ENCODE measurements at places on chromosomes 7 and 10.

DNA sequence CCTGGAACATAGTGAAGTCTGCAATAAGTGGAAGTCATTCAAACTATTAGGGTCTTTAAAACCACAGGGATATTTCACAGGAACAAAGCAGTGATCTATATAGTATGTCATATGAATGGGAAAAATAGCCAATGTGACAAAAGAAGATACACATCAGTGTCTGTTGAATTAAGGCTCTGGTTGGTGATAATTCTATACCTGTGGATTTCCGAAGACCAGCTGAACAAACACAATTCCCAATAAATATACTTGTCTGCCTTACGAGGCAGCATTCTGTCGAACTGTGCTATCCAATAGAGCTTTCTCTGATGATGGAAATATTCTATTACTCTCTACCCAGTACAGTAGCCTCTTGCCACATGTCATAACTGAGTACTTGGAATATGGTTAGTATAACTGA lies 55.9 kb upstream of the CAV2 start:
- DNase-seq = no peak

GRCh38 chr10:86413046-86413728 lies 46.6 kb upstream of the GRID1 start:
- no peak for DNase-seq

- no peak for DNase-seq
Observed at GRCh38 chr10:63007112-63007511, 126.0 kb upstream of the NRBF2 start.

- no peak for DNase-seq
Observed at GRCh38 chr7:42236266-42236975, 588 bp downstream of the GLI3 start.

DNA sequence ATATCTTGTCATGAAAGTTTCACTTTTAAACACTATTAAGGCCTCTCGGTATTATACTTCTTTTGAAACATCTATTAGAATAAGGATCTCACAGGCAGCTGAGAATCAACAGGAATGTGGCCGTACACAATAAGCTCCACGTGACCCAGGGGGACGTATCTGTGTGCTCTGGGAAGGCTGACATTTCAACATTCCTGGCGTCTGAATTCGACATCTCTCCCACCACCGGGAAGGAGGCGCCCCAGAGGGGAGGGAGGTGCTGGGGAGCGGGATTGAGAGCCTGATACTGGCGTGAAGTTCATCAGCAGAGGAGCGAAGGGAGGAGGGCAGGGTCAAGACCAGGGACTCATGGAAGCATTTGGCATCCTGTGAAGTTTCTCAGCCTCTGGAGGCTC lies 401.3 kb downstream of the DNAJB6 start:
- DNase-seq = no peak

DNA sequence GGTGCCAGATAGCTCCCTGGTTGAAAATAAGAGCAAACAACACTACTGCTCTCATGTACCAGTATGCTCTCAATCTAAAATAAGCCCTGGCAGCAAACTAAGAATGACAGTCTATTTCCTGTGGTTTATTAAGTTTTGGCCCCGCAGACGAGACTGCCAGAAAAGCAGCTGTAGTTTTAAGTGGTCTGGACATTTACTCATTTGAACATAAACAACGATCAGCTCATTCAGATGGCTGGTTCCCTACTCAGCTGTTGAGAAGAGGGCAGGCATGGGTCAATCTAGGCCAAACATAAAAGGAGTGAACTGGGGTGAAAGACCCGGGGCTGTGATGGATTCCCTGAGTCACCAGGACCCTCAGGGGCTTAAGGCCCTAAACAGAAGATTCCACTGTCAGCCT lies 4.5 kb downstream of the TRIL start:
- DNase-seq = no peak

GRCh38 chr7:29987083-29987482 lies 2.5 kb downstream of the SCRN1 start:
- no peak for DNase-seq

GRCh38 chr7:120233338-120233737 lies 39.6 kb upstream of the KCND2 start:
- DNase-seq = no peak

DNA sequence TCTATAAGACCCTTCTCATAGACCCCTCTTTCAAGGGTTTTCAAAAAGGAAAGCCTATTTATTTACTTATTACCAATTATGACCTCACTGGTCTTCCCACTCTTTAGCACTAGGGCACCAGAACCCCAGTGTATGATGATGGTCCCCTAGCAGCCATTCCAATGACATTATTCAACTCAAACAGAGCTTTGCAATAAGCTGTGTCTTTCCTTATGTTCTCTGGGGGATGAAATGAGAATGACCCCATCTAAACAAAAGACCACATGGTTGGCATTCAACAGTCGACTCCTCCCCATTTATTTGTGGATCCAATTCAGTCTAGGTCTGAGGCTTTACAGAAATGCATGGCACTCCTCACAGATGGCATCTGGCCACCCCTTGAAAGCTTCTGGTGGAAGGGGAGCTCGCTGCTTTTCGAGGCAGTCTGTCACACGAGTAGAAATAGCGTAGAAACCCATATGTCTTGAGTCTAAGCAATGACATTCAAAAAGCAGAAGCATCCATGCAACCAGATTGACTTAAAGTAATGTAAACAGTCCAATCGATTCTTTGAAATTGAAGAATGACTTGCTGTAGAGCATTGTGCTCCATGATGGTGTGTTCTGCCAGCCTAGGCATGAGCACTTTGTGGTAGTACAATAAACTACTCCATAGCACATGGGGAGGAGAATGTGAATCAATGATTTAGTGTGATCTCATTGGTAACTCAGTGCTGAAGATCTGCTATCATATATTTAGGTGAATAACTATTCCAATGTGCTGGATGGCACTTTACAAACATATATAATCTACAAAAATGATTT lies 29.8 kb downstream of the NRP1 start:
- no peak for DNase-seq

DNA sequence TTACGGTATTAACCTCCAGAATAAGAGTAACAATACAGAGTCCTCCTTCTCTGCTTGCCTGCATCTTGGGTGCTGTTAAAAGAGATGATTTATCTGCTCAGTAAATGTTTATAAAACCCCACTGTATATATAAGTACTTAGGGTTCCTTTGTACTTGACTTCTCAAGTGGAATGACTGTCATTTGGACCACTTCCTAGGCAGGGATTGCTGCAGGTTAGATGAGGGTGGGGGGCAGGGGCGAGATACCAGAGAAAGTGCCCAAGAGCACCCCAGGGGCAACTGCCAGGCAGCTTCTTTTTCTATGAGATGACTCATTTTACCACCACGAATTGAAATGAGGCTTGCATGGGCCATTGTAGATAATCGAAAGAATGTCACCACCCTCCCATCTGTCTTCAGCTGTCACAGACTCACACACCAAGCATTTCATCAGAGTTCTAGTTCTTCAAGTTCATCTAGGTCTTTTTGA lies 421.9 kb upstream of the GALNT17 start:
- DNase-seq = no peak

DNA sequence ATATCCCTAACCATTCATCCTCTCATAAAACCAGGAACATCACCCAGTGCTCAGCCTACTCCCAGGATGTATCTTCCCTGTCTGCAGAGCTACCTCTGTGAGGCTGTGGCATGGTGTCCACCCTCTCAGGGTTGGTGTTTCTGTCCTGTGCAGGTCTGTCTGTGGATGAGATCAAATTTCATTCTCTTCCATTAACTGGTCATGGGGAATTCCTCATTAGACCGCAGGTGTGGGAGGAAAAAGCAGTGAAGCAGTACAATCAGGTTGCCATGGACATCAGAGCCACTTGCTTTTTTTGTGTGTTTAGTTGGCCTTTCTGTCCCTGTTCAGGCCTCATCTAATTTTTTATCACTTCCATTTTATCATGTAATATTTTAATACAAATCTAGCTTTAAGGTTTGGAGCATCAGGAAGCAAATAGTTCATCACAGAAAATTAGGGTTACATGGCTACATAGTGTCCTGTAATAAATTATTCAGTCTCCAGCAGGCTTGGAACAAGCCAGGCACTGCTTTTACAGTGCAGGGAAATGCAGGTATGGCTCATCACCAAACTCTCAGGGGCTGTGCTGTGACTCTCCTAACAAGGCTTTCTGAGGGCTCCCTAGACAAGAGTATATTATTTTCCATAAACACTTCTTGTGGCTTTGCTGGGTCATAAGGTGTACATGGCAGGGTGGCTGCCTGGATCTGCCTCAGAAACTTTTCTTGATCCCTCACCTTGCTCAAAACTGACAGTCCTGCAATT lies 594.9 kb upstream of the IGFBP3 start:
- no peak for DNase-seq

GRCh38 chr10:86113983-86114382 lies 252.6 kb downstream of the GRID1 start:
- DNase-seq = no peak

DNA sequence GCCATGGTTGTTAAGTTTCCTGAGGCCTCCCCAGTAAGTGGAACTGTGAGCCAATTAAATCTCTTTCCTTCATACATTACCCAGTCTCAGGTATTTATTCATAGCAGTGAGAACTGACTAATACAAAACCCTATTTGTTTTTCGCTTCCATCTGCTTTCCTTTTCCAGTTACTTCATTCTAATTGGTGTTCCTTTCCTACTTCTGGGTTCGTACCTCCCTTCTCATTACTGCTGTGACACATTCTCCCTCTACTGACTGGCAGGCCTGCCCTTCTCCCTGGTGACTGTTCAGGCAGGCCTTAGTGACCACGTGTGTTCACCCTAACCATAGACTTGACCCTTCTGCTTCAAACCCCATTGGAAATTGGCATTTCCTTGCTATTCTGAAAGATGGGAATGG lies 37.7 kb downstream of the MTURN start:
- no peak for DNase-seq

DNA sequence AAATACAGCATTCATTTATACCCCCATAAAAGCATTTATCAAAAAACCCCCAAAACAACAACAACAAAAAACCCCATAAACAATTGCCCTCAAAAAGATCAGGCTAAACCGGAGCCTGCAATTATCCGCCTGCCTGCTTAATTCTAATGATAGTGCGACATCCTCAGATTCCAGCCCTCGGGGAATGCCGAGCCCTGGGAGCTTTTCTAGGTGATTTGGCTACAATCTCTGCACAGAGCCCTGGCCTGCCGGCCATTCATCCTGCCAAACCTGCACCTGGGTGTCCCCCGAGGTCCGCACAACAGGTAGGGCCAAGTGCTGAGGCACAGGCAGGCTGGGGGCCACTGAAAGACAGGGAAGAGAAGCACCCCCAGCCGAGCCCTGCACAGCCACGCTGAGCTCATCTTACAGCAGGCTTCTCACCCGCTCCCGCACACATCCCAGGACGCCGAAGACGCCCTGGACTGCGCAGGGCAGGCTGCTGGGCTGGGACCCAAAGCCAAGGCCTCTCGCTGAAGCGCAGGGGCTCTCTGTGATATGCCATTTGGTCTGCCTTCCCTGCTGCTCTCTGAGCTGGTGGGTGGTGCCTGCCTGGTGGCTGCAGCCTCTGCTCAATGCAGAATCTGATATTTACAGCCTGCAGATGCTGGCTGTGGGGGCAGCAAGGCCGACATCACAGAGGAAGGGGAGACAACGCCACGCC lies 57.5 kb downstream of the CAMK2B start:
- DNase-seq = no peak

DNA sequence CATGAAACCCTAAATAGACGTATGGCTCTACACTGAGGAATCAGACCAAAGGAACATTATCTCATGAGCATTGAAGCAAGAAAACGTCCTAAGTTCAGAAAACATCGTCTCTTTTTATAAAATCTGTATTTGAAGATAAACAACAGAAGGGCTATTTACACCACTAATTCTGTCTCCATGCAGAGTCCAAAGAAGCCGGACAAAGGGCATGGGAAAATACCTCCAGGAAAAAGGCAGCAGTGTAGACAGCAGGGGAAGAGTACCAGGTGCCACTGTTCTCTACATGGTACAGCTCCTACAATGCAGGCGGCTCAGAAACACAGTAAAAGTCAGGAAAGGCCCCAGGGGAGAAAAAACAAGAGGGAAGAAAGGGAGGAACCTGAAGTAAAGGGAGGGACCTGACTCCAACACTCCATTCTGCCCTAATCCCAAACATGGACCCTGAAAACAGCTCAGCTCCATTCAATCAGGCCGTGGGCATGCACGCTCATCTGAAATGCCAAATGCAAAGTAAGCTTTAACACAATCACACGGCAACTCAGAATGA lies 17.5 kb downstream of the FAM171A1 start:
- no peak for DNase-seq

- no peak for DNase-seq
Observed at GRCh38 chr10:28367413-28367812, 64.5 kb upstream of the MPP7 start.

DNA sequence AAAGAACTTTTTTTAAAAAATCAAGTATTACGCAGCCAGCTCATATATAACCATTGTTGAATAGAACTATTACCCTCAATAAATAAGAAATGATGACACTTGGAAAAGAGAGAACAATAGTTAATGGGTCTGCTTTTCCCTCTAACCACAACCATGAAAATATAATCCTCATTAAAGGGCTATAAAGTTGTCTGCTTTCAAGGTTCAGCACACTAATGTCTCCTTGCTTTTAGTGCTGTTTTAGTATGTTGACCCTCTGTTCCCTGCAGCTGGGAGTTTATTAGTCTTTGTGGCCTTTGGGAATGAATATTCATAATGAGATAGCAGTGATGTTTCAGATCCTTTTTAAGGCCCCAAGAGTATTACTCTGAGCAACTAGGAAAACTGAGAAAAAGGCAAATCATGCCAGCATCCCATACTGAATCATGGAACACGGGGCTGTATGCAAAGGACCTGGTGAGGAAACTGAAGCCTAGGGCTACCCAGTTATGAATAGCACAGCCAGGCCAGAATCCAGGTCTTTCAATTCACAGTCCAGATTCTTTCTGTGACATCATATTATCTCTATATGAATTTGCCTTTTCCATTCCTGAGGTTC lies 332.0 kb upstream of the LRGUK start:
- DNase-seq = no peak

DNA sequence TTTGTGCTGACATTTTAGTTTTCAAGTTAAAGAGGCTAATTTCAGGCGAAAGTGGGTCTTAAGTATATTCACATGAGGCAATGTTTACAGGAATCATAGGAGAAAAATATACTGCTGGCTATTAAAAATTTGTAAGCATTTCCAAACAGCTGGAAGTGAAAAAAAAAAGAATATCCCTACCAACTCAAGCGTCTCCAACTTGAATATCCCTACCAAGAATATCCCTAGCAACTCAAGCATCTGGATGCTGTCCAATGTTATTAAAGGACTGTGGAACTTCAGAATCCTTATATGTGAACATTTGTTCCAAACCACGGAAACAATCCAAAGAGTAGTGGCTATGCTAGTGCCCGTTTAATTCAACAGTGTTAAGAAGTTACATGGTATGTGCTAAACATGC lies 1303.0 kb downstream of the GATA3 start:
- DNase-seq = no peak
